ENCODE measurements at places on chromosomes 7 and 10.

- peak; percentile 40 for DNase-seq
These were observed 299.4 kb downstream of the SNX13 start for GRCh38 chr7:17640730-17641377.

GRCh38 chr7:134315679-134316538, 821 bp downstream of the SLC35B4 start:
- DNase-seq, result no peak

DNA sequence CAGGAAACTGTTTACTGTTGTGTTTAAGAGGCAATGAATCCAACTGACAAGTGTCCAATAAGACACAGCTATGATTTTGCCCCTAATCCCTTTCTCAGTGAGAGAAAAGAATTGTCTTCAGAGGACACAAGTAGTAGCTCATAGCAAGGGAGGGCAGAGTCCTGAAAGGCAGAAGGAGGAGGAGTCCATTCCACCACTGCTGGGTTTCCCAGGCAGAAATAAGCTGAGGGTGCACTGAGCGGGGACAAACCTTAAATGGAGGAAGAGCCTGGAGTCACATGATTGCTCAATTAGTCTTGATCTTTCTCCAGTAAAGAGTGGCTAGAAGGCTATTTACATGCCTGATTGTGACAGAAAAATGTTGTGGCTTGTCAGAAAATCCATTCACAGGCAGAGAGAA, 573.8 kb downstream of the POM121L12 start:
- DNase-seq, result no peak

DNA sequence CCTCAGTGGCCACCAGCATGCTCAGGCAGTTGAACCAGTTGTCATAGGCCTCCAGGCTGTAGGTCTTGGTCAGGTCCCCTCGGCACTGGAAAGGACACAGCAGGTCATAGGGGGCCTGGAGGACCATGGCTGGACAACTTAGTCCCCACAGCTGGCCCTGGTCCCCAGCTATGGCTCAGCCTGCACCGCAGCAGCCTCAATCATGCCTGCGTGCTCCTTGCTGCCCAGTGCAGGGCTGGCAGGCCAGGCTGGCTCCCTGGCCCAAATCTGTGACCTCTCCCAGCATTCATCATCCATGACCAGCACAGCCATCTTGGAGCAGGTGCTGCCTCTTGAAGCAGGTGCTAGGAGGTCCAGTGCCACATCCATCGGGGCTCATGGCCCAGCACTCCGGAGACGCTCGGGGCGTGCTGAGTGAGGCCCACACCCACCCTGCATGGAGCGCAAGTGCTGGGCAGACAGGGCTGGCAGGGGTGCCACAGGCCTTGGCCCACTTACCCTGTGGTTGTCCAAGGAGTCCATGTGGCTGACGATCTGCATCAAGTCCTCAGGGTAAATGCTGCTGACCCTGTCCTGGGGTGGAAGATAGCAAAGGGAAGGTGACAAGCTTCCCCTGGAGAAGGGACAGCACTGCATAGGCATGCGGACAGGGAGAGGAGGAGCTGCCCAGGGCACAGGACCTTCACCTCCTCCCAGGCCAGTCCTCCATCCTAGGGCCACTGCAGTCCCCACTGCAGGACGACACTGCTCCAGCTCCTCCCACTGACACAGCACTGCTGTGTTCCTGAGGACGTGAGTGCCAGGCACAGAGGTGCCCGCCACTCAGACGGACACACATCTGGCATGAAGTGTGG, 61.7 kb downstream of the CSGALNACT2 start:
- no peak for DNase-seq

GRCh38 chr7:118615-119391, 73.6 kb upstream of the FAM20C start:
- DNase-seq, result no peak

DNA sequence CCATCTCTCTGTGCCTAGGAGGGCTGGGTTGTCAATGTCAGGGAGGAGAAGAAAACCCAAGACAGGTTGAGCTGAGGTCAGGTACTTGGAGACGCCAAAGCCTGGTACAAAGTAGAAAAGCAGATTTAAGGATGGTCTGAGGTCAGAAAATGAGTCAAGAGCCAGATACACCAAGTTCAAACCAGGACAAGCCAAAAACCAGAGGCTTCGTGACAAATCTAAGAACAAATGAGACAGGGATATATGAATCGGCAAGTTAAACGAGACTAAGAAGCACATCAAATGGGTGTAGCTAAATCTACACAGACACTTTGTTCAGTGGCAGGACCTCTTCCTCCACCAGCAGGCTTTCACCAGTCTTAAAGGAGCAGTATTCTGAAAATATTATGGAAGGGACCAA, 34.2 kb downstream of the C7orf33 start:
- DNase-seq, result no peak

GRCh38 chr7:51301806-51302205, 14.8 kb downstream of the COBL start:
- DNase-seq, result no peak

- no peak for DNase-seq
These were observed 108.4 kb downstream of the KLF6 start for GRCh38 chr10:3676564-3676963.

DNA sequence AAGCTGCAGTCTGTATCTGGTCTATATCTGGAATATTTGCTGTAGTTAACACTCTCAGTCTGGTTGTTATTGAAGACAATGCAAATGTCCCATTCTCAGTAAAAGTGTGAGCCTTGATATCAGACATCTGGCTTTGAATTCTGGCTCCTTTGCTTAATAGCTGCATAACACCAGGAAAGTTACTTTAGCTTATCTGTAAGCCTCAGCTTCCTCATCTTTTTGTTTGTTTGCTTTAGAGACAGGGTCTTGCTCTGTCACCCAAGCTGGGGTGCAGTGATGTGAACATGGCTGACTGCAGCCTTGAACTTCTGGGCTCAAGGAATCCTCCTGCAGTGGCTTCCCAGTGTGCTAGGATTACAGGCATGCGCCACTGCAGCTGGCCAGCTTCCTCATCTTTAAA, 41.3 kb downstream of the CNNM2 start:
- DNase-seq, result no peak

GRCh38 chr7:47528471-47528870, 53.4 kb downstream of the TNS3 start:
- DNase-seq, result no peak

GRCh38 chr10:29753283-29753682, 118.5 kb upstream of the SVIL start:
- DNase-seq, result no peak

DNA sequence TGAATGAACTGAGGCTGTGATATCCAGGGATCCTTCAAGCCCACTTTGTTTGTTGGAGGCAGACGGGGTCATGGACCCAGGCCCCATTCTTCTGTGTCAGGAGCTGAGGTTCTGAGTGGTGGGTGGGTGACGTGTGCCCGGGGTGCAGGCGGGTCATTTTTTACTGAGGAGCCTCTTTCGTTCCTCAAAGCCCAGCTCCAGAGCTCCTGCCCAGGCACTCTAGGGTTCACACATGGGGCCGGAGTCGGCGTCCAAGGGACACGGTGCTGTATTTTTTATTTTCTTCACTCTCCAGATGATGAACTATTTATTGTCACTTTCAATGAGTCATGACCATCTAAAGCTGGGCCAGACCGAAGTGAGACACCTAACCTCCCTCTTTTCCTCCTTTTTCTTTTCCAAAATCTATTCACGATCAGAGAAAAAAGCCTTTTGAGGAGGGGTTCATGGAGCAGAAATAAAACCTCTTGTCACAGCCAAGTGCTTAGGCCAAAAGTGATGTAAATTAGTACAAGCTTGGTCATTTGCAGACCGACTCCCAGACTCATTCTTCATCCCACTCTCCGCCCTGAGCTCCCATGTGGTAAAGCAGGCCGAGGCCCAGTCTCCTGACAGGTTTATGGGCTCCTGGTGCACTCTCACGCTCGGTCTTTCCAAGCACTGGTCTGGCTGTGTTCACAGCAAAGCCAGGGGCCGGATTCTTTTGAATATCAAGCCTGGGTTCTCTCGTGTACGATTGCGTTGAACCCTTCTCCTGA, 41.4 kb upstream of the PITRM1 start:
- DNase-seq, result no peak

DNA sequence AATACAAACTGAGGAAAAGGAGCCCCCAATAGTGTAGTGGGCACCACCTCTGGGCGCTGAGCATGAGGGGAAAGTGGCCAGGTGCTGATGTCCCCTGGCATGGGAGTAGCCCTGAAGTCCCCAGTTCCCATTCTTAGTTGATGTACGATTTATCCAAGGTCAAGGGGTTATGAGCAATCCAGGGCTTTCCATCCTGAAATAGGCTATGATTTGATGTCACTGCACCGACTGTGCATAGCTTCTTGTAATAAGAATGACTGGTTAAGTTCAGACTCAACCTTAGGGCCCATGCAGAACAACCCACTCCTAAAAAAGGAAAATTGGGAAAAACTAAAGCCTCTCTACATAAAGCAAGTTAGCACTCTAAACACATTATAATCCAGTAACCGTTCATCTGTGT, 4.4 kb downstream of the FRAT1 start:
- no peak for DNase-seq

- peak; percentile 58 for DNase-seq
These were observed at the start of gene NMT2 for GRCh38 chr10:15168291-15168785. TSS of gene NMT2 (minus strand) at chr10:15168693. CDS start at chr10:15168612, 81 bp downstream.

DNA sequence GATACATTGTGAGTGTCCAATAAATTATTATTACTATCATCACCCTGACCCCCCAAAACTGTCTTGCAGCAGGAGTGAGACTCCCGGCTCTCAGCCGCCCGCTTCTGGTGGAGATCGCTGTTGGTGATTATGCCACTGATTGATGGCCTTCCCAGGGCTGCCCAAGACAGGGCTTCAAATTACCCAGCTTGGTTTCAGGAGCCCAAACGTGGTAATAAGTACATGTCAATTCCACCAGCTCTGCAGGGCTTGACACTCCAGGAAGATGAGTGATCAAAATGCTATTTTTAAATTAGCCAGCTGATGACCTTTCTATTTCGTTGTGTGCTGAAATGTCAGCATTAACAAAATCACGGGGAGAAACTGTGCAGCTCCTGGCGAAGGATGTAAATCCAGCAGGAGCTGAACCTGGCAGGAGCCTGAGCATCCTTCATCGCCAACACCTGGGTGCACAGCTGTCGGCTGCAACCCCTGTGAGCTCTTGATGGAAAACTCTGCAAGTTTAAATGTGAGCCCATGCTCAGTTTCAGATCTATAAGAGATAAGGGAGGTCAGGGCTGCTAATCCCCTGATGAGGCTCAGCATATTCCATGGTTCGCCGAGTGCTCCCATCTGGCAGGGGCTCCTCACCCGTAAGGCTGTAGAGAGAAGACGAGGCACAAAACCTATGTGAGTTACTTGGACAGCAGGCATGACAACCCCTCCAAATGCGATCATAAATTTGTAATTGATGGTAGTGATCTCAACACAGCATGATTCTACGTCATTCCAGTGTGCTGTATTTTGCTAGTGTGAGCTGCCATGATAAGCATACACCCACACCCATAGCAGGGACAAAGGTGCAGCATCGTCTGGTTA, 446.3 kb downstream of the TCERG1L start:
- no peak for DNase-seq

DNA sequence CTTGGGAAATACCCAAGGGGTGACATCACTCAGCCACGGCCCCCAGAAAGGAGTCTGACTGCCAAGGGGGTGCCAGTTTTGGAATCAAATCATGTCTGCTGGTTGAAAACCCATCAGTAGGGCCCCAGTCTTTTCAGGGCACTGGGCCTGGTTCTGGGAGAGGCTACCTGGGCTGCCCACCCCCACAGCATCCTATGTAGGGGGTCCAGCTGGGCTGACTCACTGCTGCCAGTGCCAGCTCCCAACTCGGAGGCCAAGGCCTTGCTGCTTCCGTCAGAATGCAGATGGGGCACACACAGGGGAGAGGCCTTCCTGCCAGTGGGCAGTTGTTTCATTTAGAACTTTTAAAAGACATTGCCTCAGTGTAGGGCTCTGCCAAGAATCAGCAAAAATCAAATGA, 39.5 kb upstream of the DMBT1 start:
- no peak for DNase-seq

- peak; percentile 4 for DNase-seq
These were observed 82.0 kb upstream of the GTF2IRD1 start for GRCh38 chr7:74371381-74372341.

DNA sequence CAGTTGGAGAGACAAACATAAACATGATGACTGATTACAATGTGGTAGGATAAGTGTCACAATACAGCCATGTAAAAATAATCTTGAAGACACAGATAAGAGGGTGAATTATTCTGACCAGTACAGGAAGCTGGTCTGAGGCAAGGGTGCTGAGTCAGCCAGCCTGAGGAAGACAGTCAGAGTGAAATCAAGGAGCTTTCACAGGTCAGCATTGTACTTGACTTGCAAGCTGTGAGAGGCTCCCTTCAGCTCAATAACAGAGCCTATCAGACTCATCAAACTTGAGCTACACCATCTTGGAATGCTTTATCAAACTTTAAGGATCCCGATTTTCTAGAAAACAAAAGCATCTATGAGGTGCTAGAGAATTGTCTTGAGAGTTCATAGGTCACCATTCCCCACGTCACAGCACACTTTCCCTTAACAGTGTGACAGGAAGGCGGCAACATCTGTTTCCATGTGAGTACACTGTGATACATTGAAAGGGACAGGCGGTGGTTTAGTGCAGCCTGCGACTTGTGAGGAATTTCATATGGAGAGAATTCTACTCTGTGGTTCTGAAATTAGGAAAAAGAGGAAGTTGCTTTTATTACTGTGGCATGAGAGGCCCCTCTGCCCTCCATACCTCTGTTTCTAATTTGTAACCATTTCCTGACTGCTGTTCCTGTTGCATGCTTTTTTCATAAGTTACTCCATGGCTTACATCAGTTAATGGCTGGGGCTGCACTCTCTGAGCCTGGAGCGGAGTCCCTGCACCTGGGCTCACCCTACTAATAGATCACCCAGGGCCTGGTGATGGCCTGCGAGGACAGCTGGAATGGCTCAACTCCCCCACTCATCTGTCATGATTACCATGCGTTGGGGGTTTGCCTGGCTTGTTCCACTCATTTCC, 417.1 kb downstream of the SUGCT start:
- DNase-seq, result no peak

DNA sequence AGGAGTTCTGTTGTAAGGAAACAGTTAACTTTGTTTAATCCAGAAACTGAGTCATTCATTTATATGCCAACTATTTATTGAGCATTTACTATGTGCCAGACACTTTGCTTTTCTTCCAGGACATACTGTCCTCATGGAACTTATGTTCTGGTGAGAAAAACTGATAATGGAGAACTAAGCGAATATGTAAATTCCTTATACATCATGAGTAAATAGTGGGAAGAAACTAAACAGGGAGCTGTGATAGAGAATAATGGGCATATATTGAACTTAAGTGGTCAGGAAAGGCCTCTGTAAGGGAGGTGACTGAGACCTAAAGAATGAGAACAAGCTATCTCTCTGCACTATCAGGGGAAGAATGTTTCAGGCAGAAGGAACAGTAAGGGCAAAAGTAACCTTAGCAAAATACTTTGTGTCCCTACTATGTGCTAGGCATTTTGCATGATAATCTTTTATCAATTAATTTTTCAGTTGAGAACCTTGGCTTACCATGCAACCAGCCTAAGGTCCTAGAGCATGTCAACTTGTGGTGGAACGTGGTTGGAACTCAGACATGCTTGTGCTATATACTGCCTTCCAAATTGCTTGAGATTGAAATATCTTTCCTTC, 45.4 kb downstream of the ST7 start:
- DNase-seq, result no peak

- DNase-seq, result no peak
These were observed 87.4 kb downstream of the TCERG1L start for GRCh38 chr10:131224106-131224505.
